Caudate nucleus (tissue), 63 donors: ENCODE measurements at places on chromosomes 11 and 22.

- DNase-seq = no peak
These were observed 95.8 kb upstream of the ALKBH3 start for GRCh38 chr11:43784866-43785265.

- no peak for DNase-seq
These were observed 155.7 kb downstream of the CNTN5 start for GRCh38 chr11:99176430-99176829.

- DNase-seq = peak; percentile 29
These were observed 1.7 kb upstream of the CHRM1 start for GRCh38 chr11:62922653-62923431.

GRCh38 chr22:19524170-19525115, at the start of gene CLDN5:
TSS of gene CLDN5 (minus strand) at chr22:19524410. CDS start at chr22:19524255, 155 bp downstream.
- DNase-seq = no peak

GRCh38 chr11:68011051-68011943, 1.2 kb downstream of the ALDH3B1 start:
- DNase-seq = no peak

- no peak for DNase-seq
These were observed 8.8 kb downstream of the SLC43A3 start for GRCh38 chr11:57418131-57418530.

DNA sequence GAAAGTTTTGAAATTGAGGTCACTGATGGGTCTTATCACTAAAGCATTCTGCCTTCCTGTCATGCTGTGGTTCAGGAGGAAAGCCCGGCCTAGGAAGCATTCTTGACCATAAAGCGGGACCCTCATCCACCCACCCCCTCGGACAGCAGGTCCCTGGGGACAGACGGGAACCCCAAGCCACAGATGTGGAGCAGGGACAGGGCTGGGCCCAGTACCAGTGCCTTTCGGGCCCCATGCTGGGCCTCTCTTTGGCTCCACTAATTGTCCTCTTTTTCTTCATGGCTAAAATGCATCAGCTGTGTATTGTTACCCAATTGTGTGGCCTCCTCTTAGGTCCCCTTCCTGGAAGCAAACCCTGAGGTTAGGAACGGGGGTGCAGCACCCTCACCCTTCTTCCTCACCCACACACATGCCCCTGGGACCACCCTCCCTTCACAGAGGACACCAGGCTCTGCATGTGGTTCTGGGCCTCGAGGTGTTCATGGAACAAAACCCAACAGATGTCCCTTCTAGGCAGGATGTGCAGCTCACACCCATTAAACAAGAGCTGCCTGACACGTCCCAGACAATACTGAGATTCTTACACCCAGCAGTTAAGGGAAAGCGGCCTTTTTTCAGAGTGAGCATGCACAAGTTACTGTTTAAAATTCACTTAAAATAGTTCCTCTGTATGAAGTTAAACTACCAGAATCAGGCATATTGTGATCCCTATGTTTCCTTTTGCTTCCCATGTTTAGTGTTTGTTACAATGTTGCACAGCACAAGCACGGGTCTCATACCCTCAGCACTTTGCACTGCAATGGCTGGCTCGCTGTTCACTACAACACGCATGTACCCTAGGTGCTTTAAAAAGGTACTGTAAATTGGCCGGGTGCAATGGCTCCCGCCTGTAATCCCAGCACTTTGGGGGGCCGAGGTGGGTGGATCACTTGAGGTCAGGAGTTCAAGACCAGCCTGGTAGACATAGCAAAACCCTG, 807.6 kb downstream of the BRD1 start:
- no peak for DNase-seq

- DNase-seq = no peak
These were observed 85.8 kb upstream of the NECTIN1 start for GRCh38 chr11:119814766-119815165.

DNA sequence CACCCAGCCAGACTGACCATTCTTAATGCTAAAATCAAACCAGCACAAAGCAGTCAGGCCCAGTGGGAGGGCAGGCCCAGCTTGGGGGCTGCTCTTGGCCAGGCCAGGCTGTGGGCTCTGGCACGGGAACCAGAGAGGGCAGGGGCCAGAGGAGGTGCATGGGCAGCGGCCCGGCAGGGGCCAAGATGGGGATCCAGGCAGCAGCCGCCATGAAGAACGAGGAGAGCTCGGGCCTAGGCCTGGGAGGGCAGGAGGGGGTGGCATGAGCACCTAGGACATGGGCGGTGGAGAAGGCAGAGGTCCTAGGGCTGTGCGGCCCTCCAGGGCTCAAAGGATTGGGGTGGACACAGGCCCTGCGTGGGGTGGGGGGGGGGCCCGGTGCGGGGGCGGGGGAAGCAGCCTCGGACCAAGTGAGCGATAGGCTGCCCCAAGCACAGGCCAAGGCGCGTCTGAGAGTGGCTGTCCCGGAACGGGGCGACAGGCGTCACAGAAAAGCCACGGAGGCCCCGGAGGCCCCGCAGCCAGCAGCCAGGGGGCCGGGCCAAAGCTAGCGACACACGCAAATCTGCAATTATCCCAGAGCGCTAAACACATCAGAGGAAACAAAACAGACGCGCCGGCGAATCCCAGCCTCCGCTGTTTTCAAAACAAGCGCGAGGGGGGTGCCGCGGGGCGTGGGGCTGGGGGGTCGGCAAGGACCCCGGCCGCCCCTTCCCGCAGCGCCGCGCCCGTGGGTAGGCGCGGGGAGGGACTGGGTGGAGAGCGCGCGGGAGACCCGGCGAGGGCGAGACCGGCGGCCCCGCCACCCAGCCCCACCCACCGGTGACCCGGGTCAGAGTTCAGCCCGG, 8.3 kb downstream of the PLXNB2 start:
- DNase-seq = no peak

GRCh38 chr22:47617186-47617585, 854.7 kb downstream of the TBC1D22A start:
- no peak for DNase-seq

GRCh38 chr22:50678218-50678650, 5.6 kb downstream of the SHANK3 start:
- no peak for DNase-seq

- DNase-seq = no peak
These were observed 377.2 kb upstream of the DDI1 start for GRCh38 chr11:103659206-103659618.

- peak; percentile 59 for DNase-seq
These were observed 21.3 kb upstream of the JAM3 start for GRCh38 chr11:134047586-134047999.

DNA sequence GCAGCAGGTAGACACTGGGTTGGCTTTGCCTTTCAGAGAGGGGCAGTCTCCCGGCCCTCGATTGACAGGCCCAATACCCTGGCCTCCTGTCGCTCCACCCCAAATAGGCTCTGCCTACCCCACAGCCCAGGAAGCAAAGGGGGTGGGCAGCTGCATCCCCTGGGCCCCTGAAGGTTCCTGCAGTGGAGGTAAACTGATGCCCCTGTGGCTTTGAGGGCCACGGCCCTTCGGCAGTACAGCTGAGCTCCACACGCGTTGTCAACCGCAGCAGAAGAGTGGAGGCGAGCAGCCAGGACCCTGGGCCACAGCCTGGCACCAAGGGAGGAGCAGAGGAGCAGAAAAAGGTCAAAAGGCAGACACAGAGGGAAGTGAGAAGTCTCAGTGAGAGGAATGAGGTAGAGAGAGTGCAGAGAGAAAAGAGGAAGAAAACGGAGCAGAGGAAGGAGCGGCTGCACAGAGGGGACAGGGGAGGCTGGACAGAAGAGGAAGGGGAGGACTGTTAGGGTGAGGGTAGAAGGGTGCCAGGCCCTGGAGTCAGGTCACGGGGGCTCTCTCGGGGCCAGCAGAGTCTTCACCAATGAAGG, 64.0 kb downstream of the SLC22A12 start:
- DNase-seq = no peak

- DNase-seq = no peak
These were observed 8.4 kb upstream of the MMP20 start for GRCh38 chr11:102633385-102634026.

DNA sequence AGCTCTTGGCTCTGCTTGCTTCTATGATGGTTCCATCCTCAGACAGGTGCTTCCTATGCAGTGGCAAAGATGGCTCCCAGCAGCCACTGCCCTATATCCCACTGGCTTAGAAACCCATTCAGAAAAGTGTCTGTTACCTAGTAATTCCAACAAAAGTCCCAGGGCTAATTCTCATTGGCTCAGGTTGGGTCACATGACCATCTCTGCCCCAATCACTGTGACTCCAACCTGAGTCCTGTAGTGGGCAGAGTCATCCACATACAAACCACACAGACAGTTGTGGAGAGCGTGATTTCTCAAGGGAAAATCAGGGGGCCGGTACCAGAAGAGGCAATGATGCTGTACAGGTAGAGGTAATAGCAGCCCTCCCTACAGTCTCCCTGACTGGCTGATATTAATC, 67.5 kb downstream of the LHFPL7 start:
- DNase-seq = no peak

DNA sequence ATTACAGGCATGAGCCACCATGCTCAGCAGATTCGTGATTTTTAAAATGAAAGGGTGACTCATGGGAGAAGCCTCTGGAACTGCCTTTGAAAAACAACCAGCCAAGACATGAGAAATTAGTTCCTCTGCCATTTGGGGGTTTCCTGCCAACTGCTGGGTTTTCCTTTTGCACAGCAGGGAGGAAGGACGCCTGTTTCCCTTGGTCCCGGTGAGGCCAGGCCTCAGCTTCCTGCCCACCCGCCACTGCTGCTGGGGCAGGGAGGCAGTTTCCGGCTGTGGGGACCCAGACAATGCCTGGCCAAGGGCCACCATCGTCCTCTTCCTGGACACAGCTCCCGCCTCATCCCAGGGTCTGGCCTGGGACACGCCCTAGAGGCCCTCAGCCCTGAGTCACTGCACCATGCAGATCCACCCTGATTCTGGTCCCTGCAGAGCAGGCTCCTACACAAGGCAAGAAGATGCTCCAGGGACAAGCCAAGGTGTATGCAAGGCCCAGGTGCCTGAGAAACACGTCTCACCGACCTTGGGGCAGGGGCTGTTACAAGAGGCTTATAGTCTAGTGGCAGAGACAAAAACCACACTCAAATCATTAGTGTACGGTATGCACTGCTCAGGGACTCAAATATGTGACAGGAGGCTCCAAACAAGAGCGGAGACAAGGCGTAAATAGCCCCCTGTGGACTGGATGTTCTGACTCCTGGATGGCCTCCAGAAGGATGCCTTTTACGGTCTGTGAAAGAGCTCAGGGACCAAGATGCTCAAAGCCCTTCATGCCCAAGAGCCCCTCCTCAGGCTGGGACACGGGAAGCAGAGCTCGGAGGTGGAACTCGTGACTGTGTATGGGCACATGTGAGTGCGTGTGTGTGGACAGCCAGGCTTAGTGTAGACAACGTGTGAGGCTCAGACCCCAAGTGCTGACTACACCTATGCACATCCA, 10.0 kb downstream of the PPM1F start:
- peak; percentile 28 for DNase-seq

- peak; percentile 67 for DNase-seq
These were observed 7.8 kb upstream of the TMPRSS4 start for GRCh38 chr11:118068945-118069612.

GRCh38 chr22:32100711-32101110, 57.6 kb downstream of the SLC5A1 start:
- no peak for DNase-seq

DNA sequence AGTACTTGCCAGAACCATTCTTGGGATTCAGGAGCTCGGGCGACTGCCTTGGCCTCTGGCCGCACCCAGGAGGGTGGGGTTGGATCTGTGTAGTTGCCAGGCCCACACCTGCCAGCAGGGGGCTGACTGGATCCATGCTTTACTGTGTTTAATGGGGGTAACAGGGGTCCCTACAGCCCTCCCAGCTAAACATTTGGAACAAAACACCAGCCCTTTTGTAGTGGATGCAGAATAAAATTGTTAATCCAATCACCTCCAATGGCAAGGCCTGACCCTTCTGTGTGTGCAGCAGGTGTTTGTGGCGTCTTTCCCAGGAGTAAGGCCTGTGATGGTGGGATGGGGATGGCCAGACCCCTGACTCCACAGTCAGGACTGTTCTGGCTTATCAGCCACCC, 22.5 kb downstream of the SUN2 start:
- DNase-seq = no peak

- no peak for DNase-seq
These were observed 36.1 kb upstream of the AMOTL1 start for GRCh38 chr11:94731880-94732601.

- DNase-seq = no peak
These were observed 67.2 kb upstream of the SC5D start for GRCh38 chr11:121225382-121225781.

DNA sequence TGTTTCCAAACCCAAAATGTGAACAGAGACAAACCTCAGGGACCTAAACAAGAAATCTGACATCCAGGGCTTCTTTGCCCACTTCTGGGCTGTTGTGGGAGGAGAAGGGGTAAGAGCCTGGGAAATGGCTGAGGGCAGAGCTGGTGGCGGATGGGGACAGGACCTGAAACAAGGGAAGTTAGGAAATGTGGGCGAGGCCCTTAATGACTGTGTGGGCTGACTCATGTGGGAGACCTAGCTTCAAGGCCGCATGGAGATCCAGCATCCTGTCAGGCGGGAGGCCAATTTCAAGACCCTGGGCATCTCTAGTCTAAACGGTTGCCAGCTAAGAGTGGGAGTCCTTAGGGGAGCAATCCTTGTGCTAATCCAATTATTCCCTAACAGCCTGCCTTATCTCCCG, 2.1 kb upstream of the OAF start:
- DNase-seq = no peak

- DNase-seq = no peak
These were observed 3.1 kb upstream of the TMA7B start for GRCh38 chr22:39956932-39957664.

DNA sequence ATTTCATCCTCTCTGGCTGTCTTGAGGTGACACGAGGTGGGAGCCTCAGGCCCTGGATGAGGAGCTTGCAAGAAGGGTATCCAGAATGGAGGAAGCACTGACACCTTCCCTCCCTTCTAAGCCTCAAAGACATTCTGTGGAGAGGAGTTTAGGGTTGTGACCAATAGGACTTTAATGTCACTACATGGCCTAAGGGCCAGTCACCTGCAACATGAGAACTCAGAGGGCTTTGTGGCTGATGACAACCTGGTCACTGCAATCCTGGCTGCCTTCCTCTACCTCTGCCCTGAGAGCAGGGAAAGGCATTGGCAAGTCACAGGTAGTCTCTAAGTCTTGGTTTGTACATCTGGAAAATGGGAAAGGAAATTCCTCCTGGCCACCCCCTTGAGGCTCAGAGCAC, 33.7 kb downstream of the PISD start:
- no peak for DNase-seq

- no peak for DNase-seq
These were observed 83.6 kb downstream of the KCNJ1 start for GRCh38 chr11:128783513-128783912.

- DNase-seq = no peak
These were observed 57.9 kb downstream of the PARVA start for GRCh38 chr11:12435264-12435663.

DNA sequence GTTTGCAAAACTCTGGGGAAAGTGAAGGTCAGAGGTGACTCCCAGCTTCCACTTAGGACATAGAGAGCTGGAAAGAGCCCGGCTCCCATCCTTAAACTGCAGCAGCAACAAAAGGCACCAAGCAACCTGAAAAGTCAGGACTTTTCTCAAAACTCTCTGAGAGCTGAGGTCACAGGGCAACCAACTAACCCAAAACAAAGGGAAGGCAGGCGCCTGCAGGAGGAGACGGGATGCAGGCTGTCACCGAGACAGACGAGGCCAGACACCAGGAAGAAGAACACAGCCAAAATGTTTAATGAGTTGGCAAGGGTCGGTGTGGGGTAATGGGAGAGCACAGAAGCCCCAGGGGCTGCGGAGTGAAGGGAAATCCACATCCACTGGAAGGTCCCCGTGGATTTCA, 19.9 kb downstream of the ASCL2 start:
- no peak for DNase-seq

GRCh38 chr22:38235240-38235850, 33.6 kb downstream of the MAFF start:
- no peak for DNase-seq

- DNase-seq = no peak
These were observed 66.9 kb upstream of the SESN3 start for GRCh38 chr11:95297680-95298452.
